Nephron progenitor cell (in vitro differentiated cells): ENCODE measurements at places on chromosomes 12 and 14.

GRCh38 chr14:87732562-87732961 is 260.4 kb downstream of the GALC start:
- DNase-seq: no peak

- DNase-seq: no peak
Observed at GRCh38 chr14:42028607-42029006, 421.9 kb downstream of the LRFN5 start.

DNA sequence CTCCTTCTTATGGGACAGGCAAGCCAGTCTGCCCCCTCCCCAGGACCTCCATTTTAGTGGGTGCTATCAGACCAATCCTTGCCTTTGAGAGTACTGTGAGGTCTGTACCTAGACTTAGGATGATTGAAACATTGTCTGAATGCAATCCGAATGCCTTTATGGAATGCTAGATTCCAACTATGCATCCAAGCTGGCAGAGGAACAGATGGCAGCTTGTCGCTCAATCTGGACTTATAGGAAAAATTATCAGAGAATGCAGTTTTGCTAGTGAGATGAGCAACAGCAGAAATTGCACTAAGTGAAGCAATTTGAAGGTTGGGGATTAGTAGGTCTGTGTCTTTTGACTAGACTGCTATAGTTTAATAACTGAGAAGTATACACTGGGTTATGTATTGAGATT is 109.1 kb downstream of the DYRK2 start:
- DNase-seq: no peak

GRCh38 chr12:77324763-77325468 is 259.5 kb upstream of the E2F7 start:
- peak; percentile 87 for DNase-seq

DNA sequence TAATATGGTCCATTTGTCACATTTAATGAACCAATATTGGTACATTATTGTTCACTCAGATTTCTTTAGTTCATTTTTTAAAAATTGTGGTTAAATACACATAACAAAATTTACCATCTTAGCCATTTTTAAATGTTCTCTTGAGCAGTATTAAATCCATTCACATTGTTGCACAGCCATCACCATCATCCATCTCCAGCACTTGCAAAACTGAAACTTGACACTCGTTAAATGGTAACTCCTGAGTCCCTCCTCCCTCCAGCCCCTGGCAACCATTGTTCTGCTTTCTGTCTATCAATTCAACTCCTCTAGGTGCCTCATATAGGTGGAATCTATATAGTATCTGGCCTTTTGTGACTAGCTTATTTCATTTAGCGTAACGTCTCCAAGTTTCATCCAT is 86.4 kb downstream of the ACACB start:
- no peak for DNase-seq

GRCh38 chr14:100618763-100619320 is 31.6 kb upstream of the BEGAIN start:
- no peak for DNase-seq

- no peak for DNase-seq
Observed at GRCh38 chr12:94207467-94207848, 59.1 kb downstream of the PLXNC1 start.

DNA sequence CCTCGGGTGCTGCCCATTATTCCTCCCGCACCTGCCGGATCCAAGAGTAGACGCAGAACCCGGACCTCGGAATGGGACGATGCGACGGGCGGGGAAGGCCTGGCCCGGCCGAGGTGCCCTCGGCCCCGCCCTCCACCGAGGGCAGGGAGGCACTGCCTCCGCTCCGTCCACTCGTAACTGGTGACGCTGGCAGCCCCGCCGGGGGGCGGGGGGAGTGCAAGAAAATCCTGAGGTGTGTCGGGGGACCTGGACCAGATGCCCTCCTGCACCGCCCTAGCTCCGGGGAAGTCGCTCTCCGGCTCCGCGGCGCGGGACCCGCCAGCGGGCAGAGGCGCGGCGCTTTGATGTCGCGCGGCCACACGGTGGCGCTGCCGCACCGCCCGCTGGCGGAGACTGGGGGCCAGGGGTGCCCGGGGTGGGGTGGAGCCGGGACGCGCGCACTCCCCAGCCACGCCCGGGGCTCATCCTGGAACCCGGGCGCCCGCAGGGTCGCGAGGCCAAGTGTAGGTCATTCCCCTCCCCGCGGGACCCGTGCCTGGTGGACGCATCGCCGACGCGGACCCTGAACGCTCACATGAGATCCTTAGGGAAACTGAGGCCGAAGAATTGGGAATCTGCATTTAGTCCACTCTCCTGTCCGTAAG is 202.8 kb downstream of the TTC8 start:
- peak; percentile 80 for DNase-seq

DNA sequence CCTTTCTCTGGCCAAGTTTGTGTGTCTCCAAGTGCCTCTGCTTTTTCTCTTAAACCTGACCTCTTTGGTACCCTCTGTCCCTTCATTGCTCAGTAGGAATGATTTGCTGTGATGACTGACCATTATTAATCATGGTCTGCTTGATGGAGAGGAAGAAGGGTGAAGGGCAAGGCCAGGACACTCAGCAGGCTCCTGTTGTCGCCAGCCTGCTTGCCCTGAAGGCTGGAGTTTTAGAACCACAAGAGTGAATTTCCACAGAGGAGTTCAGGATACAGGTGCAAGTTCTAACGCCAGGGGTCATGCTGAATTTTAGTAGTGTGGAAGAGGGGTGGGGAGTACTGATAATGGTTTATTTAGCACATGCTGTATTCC is 2.8 kb upstream of the ITGA5 start:
- no peak for DNase-seq

DNA sequence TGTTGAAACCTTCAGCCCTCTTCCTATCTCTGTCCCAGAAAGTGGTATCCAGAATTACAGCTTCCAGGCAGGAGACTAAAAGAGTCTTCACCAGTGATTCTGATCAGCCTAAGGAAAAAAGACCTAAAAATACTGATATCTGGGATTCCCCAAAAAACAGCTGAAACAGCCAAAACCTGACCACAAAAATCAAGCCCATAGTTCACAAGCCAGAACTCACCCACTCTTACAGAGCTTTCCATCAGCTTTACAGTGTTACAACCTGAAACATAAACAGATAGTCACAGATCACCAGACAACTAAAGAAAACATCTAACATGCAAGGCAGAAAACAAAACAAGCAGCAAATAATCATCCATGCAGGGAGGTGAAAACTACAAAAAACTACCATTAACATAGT is 26.0 kb upstream of the TSPAN8 start:
- no peak for DNase-seq

- no peak for DNase-seq
Observed at GRCh38 chr14:23457587-23458445, 11.7 kb upstream of the NGDN start.

- DNase-seq: no peak
Observed at GRCh38 chr12:57622293-57623245, 10.4 kb downstream of the B4GALNT1 start.

DNA sequence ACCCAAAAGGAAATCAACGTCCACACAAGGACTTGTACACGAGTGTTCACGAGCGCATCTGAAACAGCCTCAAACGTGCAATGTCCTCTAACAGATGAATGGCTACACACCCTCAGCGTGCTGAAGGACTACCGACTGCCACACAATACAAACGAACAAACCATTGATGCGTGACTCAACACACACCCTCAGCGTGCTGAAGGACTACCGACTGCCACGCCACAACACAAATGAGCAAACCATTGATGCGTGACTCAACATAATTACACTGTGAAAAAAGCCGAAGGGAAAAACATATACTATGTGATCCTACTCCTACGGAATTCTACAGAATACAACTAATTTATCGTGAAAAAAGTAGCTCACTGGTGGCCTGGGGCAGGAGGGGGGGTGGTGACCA is 25.1 kb upstream of the BTBD6 start:
- no peak for DNase-seq

GRCh38 chr14:24331731-24332267 is 3.1 kb downstream of the ADCY4 start:
- no peak for DNase-seq

- DNase-seq: no peak
Observed at GRCh38 chr12:48979602-48980388, 1.7 kb downstream of the WNT1 start.

GRCh38 chr14:81682134-81682533 is 148.5 kb upstream of the SEL1L start:
- no peak for DNase-seq

GRCh38 chr12:110582276-110583136 is 612 bp downstream of the PPTC7 start:
- peak; percentile 63 for DNase-seq

- no peak for DNase-seq
Observed at GRCh38 chr14:35362911-35363374, 41.6 kb downstream of the NFKBIA start.

DNA sequence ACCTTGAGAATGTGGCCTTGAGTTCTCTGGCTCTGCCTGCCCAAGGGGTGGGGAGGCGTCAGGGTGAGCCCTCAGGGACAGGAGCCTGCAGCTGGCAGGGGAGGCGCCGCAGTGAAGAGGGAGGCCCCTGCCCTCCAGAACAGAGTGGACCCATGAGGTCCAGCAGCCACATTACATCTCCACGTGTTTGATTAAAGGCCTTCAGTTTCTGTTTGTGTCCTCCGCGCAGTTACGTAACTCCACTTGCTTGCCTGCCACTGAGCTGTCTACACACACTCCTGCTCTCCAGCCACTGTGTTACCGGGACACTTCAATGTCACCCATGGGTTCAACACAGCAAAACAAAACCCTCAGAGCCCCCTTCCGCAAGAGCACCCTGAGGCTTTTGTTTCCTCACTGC is 70.4 kb downstream of the CHGA start:
- no peak for DNase-seq

GRCh38 chr12:125382926-125383325 is 317.7 kb downstream of the AACS start:
- no peak for DNase-seq

- DNase-seq: no peak
Observed at GRCh38 chr14:66140213-66140918, 345.8 kb upstream of the CCDC196 start.

DNA sequence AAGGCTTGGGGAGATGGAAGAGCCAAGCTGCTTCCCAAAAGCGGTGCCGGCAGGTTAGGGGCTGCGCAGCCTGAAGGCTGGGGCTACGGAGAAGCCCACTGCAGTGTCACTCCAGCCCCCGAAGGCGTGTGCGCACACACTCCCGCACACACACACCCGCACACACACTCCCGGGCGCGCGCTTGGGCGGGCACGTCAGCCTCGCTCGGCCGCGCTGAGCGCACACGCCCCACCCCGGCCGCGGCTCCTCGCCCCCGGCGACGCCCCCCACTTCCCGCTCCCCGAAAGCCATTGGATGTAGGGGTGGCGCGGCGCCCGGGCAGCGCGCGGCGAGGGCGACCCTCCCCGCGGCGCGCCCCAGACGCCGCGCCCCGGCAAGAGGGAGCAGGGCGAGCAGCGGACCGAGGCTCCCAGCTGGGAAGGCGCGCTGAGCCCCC is at the start of gene KCNK10:
TSS of gene KCNK10 (minus strand) at position 184 of the 437 bp plus-strand sequence. CDS start 471 bp downstream, outside the sequence.
- no peak for DNase-seq
